SK-MEL-5 (cell line): ENCODE measurements at places on chromosomes 12 and 14.

DNA sequence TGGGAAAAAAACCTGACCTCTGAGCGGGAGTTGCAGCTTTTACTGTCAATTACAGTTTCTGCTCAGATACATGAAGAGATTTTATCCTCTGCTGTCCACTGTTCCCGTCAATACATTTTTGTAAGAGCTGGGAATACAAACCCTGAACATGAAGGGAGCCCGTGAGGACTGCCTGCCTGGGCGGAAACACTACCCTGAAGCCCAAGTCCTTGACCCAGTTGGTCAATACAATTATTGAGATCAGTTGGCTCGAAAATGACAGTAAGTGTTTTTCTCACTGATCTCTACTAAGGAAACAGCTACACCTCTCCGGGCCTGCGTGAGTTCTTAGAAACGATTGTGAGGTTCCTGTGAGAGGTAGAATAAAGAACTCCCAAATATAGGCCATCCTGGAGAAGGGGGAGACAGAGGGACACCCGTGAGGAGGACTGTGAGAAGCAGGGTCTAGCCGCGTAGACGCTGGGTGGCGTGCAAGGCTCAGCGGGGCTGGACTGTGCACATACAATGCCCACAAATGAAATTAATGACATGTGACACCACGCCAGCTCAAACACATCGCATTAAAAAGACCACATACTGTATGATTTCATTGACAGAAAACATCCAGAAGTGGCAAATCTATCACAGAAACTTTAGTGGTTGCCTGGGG, 509.5 kb downstream of the TMEM132D start:
- no peak for DNase-seq

- DNase-seq: no peak
These were observed 30.1 kb upstream of the TDRD9 start for GRCh38 chr14:103898204-103898603.

DNA sequence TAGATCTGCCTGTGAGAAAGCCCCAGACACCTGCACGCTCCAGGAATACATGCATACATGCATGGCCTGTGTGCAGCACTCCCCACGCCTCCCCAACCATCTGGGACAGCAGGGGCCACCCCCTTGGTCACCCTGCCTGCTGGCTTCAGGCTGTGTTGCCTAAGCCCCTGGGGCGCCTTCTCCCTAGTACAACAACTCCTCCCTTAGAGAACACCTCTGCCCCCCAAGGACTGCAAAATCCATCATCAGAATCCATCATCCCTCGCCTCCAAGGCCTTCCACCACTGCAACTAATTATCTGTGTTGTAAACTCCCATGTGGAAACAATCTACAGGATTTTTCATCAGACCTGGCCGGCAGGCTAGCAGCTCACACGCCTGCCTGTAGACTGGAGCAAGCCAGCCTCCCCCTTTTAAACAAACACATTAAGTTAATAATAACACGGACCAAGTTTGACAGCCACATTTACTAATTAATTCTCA, 36.8 kb downstream of the ZFP36L1 start:
- no peak for DNase-seq

- DNase-seq: no peak
These were observed 22.7 kb upstream of the MAGOHB start for GRCh38 chr12:10636124-10636523.

DNA sequence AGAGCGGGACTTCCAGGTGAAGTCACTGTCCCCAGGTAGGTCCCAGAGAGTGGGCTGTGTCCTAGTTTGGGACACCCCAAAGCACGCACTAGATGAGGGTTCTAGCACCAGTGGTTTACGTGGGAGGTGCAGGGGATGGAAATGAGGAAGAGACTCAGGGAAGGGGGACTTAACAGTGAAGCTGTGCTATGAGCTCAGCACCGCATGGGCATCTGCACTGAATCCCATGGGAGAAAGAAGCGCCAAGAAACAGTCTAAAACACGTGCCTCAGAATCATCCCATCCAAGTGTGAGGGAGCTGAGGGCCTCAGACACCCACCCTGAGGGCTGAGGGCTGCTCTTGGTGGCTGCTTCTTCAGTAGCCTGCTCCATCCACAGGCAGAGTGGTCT, 71.5 kb upstream of the ZFP36L1 start:
- DNase-seq: no peak

- no peak for DNase-seq
These were observed 25.4 kb downstream of the FAM222A start for GRCh38 chr12:109738878-109739665.

GRCh38 chr12:83065562-83065961, 378.9 kb downstream of the TMTC2 start:
- DNase-seq: peak; percentile 41

DNA sequence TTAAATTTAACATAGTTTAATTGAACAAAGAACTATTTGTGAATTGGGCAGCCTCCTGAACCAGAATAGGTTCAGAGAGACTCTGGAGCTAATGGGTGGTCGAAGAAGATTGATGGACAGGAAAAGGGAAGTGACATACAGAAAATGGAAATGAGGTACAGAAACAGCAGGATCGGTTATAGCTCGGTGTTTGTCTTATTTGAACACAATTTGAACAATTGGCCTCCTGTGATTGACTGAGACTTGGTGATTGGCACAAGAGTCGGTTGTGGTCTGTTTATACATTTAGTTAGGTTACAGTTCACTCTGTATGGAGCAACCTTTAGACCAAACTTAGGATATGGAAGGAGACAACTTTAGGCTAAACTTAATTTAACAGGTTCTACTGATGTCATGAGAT, 18.4 kb upstream of the CFL2 start:
- peak; percentile 13 for DNase-seq

- DNase-seq: no peak
These were observed 17.6 kb upstream of the ZFP36L1 start for GRCh38 chr14:68810173-68811153.

DNA sequence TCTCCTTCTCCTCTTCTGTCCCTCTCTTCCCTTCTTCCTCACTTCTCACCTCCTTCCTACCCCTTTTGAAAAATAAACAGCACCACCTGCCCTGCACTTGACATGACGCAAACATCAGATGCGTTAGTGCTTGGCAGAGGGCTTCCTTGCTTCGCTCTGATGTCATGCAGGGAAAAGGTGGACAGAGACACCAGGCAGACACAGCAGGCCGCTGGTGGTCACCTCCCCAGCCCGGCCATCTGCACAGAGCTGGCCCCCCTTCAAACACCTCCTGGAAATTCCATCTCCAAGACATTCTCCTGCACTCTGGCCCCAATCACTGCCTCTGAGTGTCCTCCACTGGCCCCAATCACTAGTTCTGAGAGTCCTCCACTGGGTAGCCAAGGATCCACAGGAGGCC, 353.6 kb downstream of the MED13L start:
- DNase-seq: no peak

GRCh38 chr14:53953828-53954550, 2.6 kb downstream of the BMP4 start:
- DNase-seq: peak; percentile 17

GRCh38 chr14:88005978-88006851, 1.3 kb downstream of the GPR65 start:
- DNase-seq: no peak

- peak; percentile 76 for DNase-seq
These were observed 39.8 kb upstream of the MEG3 start for GRCh38 chr14:100786131-100786530.

DNA sequence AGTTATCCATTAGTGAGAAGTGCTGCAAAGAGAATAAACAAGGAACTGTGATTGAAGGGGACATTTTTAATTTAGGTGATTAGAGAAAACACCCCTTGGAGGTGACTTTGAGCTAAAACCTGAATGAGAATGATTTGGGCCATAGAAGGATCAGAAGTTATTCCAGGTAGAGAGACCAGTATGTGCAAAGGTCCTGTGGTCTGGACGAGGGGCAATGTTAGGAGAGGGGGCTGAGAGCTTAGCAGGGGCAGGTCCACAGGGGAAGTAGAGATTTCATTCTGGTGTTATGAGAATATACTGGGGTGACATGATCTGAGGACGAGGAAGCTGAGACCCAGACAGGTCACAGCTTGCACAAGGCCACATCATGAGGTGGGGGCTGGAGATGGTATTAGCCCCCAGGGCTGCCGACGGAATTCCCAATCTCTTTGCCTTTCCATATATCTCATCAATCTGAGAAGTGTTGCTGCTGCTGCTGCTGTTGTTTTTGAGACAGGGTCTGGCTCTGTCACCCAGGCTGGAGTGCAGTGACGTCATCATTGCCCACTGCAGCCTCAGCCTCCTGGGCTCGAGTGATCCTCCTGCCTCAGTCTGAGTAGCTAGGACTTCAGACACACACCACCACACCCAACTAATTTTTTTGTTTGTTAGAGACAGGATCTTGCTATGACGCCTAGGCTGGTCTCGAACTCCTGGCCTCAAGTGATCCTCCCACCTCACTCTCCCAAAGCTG, 55.6 kb downstream of the KCTD10 start:
- DNase-seq: no peak

- DNase-seq: no peak
These were observed 147.1 kb upstream of the IFNG-AS1 start for GRCh38 chr12:67842124-67842523.

DNA sequence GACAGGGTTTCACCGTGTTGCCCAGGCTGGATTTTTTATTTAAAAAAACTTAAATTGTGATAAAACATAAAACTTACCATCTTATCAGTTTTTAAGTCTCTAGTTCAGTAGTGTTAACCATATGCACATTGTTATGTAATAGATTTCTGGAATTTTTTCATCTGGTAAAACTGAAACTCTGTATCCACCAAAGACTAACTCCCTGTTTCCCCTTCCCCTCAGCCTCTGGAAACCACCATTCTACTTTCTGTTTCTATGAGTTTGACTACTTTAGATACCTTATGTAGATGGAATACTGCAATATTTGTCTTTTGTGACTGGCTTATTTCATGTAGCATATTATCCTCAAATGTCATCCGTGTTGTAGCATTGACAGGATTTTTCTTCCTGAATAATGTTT, 12.8 kb upstream of the PLEKHG3 start:
- no peak for DNase-seq
